ENCODE measurements at places on chromosomes 16 and 17.

DNA sequence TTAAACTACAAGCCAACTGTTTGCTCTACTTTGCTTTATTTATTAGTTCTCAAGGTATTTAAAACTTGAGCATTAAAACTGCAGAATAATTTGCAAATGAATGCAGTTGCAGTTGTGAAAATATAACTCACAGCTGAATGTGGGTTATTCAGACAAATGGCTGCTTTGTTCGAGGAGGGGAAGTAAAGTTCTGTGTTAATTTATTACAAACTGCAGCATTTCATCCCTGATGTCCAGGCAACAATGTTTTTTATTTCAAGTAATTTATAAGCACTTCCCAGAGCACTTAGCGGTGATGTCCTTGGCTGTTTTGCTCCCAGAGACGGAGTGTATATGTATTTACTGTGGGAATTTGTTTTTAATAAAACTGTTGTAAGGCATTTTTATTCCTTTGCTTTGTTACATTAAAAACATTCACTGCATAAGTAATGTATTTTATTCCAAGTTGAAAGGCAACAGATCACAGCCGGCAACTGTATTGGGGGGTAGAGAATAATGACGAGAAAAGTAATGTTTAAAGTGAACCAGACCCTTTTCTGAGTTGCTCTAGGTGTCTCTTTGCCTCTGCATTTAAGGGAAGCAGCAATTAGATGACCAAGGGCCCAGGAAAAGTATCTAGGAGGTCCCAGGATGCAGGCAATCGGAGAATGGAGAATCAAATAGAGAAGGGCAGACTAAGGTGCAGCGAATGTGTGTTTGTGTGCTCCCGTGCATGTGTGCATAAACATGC lies 291.2 kb upstream of the SALL1 start:
- DNase-seq, result no peak

GRCh38 chr16:86625821-86626220 lies 47.5 kb downstream of the FOXL1 start:
- no peak for DNase-seq

DNA sequence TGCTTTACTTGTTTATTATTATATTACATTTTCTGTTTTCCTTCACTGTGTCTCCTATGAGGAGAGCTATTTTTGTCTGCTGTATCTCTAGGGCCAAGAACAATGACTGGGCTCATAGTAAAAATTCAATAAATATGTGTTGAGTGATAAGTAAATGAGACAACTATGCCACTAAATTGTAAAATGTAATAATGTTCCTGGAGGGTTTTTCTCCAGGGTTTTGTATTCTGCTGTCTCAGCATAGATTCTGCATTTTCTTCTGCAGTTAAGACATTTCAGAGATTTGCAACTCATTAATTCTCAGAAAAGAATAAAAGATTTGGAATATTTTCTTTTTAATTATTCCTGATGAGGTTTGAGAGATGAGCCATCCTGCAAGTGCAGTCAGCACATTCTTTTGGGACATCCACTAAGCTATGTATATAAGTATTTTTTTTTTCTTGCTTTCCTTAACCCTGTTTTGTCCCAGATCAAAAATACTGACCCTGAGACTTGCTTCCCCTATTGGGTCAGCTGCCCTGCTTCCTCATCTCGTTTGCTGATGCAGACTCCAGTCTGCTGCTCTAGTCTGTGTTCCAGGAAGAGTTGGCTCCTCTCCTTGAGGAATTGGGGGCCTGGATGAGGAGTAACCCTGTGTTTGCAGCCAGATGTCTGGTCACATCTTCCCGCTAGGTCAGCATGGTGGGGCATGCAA lies 122.9 kb downstream of the ABCA8 start:
- DNase-seq, result no peak

- DNase-seq, result no peak
These were observed 211.7 kb downstream of the ZFHX3 start for GRCh38 chr16:72836181-72836580.

DNA sequence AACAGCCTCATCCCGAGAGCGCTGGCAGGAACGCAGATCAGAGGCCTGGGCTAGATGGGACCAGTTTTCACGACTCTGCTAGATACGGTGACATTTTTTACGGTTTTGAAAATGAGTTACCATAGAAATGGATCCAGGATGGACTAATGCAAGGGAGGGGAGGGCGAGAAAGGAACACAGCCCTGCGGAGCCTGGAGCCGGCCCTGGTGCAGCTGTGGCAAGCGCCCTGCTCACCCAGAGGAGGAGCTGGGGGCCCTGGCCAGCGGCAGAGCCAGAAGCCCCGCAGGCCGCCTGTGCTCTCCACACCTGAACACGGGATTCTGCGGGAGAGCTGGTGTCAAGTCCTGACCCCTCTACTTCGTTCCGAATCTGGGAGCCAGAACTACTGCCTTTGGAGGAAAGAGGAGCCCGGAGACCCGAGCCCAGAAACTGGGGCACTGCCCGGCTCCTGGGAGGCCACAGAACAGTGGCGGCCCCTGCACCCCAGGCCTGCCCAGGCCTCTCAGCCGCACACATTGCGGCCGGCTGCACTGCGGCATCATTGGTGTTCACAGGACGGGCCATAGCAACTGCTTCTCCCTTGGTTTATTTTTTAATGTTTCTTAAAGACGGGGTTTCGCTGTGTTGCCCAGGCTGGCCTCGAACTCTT lies 88.6 kb upstream of the CHMP6 start:
- no peak for DNase-seq

DNA sequence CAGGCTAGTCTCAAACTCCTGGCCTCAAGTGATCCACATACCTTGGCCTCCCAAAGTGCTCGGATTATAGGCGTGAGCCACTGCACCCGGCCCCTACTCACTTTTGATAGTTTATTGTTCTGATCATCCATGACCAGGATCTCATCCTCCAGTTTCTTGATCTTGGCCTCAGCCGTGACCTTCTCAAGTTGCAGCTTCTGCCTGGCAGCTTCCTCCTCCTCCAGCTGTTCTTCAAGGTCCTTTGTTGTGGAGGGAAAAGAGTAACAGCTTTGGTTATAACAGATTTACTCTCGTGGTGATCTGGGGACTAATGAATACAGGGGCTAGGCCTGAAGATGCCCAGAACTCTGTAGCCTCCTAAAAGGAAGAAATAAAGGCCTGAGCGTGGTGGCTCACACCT lies 89.9 kb downstream of the NDE1 start:
- DNase-seq, result no peak

DNA sequence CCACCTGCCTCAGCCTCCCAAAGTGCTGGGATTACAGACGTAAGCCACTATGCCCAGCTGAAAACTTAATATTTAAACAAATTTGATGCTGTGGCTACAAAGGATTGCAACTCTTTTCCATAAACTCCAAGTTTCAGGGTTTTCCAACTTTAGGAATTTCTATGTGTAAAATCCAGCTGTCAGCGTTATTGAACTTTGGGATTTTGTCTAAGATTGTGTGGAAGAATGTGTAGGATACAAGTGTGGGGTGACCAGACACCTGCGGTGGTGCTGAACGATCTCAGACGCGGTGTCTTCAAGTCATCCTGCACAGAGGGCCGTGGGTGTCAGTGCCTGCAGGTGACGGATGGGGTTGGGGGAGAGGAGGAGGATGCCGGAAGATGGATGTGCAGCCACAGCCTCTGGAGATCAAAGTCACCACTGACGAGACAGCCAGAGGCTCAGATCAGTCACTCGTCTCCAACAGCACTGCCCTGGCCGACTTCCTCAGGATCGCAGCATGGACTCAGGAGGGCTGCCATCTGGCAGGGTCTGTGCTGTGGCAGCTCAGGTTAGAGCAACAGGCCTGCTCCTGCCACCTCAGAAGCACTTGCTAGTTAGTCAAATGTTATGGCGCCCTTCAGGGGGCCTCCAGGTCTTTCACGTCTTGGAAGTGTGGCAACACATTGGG lies 13.0 kb downstream of the ACSF3 start:
- no peak for DNase-seq

GRCh38 chr17:48618256-48618896 lies 3.3 kb upstream of the HOXB8 start:
- peak; percentile 87 for DNase-seq

DNA sequence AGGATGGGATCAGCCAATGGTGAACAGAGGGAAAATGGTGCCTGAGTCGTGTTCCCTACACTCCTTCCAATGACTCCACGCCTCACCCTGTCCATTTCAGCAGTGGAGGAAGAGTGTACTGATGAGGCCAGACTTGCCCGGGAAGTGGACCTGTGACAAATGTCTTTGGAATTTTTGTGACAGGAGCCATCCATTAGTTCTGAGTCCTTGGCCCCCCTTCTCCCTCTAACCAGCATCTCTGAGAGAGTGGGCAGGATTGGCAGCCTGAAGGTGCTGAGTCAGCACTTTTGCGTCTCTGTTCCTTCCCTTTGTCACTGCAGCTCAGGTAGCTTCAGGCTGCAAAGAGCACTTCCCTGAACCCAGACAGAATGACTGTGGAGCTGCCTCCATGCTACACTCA lies 30.8 kb downstream of the BEAN1 start:
- DNase-seq, result no peak

GRCh38 chr16:17171250-17172143 lies 299.3 kb downstream of the XYLT1 start:
- DNase-seq, result peak; percentile 2

DNA sequence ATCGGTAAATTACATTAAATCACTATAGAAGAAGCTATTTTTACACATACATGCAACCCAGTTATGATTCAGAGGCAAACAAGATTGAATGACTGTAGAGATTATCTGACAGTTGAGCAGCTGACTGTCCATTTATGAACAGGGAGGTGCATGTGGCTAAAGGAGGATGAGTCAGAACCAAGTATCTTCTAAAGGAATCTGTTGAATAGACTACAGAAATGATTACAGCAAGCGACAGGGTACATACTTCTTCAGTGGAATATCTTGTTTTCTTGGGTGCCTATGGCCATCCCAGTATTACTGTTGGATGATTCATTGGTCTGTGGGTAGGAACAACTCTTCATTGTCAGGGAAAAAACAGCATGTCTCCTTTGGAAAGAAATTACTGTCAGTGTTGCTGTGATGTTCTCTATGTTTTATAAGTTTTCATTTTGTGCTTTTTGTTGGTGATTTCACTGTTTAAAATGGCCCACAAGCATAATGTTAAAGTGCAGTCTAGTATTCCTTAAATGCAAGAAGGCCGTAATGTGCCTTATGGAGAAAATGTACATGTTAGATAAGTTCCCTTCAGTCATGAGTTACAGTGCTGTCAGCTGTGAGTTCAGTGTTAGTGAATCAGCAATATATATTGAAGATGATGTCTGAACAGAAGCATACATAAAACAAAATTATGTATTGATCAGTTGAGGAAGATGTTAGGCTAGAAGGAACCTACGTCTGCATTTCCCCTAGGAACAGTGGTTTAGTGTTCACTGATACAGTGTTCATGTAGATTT lies 27.0 kb downstream of the CBFB start:
- DNase-seq, result peak; percentile 36

GRCh38 chr16:23771642-23772041 lies 16.8 kb downstream of the CHP2 start:
- no peak for DNase-seq

DNA sequence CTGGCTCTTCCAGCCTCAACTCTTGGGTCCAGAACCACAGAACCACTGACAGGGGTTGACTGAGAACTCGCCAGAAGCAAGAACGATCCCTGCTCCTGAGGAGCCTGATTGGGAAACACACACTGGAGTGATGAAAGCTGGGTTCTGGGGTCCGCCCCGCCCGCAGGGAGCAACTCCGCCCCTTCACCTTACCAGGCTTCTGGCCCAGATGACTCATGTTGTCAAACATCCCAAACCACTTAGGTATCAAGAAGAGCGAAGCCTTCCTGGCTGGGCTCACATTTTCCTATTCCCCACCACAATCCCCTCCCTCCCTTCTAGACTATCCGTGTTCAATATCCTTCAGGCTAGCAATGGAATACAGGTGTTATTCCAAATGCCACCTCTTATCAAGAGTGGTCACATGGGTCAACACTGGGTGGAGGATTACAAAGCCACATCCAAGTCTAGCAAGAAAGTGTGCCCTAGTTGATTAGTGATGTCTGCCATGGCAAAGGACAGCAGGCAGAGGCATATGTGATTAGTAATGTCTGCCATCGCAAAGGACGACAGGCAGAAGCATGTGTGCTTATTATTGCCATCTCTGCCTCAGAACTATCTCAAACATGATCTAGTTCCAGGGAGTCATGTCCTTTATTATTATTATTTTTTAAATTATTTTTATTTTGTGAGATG lies 70.5 kb downstream of the TIMM22 start:
- DNase-seq, result no peak

Data from Kasumi-1 (cell line).